Hindlimb muscle (tissue), 1 donor: ENCODE measurements at places on chromosomes 16 and 17.

DNA sequence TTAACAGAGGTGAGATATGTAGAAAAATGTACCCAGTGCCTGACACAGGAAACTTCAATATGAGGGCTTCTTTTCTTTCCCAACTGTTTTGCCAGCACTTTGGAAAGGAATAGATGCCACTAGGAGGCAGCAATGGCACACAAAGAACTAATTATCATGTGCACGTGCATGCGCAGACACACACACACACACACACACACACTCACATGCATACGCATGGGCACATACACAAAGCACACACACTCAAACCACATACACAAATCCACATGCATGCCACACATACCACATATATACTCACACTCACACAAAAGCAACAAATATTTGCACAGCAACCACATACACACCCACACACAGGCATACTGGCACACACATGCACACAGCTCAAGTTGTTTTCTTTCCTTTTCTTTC is 8.8 kb upstream of the CEP112 start:
- DNase-seq, result peak; percentile 43

DNA sequence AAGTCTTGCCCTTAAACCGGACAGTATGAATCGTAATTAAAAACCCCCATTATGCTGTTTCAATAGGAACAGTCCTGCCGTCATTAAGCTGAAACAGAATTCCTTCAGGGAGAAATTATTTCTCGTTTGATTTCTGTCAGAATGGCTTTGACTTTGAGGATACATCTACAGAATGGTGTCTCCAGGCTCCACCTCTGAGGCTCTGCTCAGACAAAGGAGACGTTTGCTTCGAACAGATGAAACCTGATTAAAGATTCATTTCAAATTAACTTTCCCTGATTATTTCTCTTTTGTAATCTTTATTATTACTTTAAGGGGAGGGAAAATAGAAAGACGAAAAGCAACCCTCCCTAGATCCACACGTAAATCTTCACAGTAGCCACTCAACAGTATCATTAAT is 106.9 kb downstream of the TMEM114 start:
- DNase-seq, result no peak

DNA sequence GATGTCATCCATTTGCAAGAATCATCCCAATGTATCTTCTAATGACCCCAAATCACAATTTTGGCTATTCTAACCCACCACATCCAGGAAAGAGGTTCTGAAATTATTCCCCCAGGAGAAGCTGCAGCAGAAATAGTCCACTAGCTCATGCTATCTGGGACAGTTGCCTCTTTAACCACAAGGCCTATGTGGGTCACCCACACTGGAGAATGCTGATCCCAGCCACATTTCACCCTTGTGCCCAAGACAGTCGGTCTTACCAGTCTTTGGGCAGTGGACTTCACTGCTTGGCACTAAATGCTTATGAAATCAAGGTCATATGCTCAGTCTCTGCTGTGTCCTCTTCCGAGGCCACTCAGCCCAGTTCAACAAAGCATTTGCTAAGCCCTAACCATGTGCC is 27.0 kb downstream of the ABCC12 start:
- DNase-seq, result no peak

GRCh38 chr17:13544765-13545164 is 57.0 kb downstream of the HS3ST3A1 start:
- DNase-seq, result no peak

GRCh38 chr17:45451131-45451530 is 18.5 kb upstream of the ARHGAP27 start:
- DNase-seq, result no peak

- DNase-seq, result no peak
Measured at GRCh38 chr16:69270395-69270794, 40.8 kb upstream of the VPS4A start.

- DNase-seq, result peak; percentile 32
Measured at GRCh38 chr16:75343286-75343685, 90.0 kb downstream of the CFDP1 start.

DNA sequence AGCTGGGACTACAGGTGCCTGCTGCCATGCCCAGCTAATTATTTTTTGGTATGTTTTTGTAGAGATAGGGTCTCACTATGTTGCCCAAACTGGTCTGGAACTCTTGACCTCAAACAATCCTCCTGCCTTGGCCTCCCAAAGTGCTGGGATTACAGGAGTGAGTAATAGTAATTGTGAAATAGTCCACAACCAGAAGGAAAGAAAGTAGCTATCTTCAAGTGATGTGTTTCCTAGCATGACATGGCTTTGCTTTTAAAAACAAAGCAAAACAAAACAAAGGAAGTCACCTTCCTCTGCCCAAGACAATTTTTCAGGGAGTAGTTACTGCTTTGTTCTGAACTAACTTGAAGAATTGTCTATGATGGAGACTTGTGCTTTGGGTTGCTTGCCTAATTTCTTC is 27.0 kb downstream of the ATP6V0A1 start:
- DNase-seq, result no peak

DNA sequence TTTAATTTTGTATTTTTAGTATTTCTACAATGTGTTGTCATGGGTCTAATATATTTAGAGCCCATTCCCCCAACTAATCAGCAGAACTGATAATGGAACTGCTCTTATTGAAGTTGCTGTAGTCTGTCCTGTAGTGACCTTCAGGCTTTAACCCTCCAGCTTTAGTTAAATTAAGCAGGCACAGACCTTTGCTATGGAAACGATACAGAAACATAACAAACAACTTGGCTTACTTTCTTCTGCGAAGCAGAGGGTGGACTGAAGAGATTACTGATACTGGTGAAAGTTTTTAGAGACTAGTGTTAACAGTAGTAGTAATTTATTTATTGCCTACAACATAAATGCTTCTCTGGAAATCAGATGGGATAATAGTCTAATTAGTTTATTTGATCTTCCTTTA is 61.4 kb downstream of the NFATC3 start:
- DNase-seq, result peak; percentile 25

DNA sequence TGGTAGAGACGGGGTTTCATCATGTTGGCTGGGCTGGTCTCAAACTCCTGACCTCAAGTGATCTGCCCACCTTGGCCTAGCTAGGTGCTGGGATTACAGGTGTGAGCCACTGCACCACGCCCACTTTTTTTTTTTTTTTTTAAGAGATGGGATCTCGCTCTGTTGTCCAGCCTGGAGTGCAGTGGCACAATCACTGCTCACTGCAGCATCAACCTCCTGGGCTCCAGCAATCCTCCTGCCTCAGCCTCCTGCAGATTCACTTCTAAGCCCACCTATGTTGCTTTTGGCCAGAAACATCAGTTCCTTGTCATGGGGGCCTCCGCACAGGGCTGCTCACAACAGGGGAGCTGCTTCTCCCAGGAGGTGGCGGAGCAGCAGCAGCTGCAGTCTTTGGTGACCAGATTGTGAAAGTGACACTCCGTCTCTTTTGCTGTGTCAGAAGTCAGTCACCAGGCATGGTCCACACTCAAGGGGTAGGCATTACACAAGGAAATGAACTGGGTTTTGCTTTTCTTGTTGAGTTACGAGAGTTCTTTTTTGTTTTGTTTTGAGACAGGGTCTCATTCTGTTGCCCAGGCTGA is 4.5 kb upstream of the NME4 start:
- no peak for DNase-seq
